ENCODE measurements at places on chromosomes 7 and 10.

DNA sequence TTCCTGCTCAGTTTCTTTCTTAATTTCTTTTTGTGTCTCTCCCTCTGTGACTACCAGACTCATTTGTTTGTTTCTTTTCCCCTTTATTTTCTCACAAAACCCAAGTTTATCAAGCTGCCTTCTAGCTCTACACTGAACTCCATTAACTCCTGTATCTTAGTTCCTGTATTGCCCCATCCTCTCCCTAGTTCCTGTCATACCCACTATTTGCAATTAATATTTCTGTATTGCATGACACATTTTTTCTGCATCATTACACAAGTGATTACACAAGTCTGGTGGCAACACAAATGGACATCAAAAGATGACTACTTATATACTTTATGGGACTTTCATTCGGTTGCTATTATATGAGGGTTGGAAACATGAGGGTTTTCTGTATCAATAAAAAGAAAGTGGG lies 26.9 kb upstream of the OR9A4 start:
- ATAC-seq: no peak

DNA sequence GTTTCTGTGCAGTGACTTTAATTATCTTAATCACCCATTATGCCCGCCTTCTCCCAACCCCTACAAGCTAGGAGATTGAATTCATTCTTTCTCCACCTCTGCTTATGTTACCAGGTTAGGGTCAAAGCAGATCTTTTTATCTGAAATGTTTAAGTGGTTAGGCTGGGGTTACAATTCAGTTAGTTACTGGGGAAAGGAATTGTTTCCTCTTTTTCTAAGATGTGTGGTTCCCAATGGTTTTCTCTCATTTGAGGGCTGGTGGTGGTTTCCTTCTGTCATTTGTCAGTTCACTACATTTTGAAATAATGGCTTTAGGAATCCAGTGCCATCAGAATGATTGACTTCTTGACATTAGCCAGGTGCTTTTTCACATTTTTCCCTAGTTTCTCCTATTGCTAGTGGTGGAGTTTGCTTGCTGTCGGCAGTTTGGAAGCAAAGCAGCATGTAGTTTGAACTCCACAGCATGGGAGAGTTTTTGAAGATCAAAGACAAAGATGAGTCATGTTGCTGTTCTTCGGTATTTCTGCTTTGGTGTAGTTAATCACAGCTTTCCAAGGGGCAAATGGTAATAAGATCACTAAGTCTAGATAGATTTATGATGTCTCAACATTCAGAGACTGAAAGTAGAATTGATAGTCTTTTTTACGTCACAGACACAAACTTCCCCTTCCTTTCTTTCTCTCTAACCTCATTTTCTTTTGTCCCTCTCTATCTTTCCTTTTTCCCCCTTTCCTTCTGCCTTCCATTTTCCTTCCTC lies 168.2 kb downstream of the SND1 start:
- ATAC-seq: peak; percentile 82

GRCh38 chr10:11331726-11332125 lies 279.7 kb downstream of the USP6NL start:
- ATAC-seq: no peak

- ATAC-seq: peak; percentile 12
Measured at GRCh38 chr10:12048547-12048946, 5.9 kb upstream of the UPF2 start.

GRCh38 chr7:157479326-157479725 lies 142.5 kb downstream of the DNAJB6 start:
- no peak for ATAC-seq

- peak; percentile 22 for ATAC-seq
Measured at GRCh38 chr10:62817766-62818425, 1.7 kb upstream of the EGR2 start.

DNA sequence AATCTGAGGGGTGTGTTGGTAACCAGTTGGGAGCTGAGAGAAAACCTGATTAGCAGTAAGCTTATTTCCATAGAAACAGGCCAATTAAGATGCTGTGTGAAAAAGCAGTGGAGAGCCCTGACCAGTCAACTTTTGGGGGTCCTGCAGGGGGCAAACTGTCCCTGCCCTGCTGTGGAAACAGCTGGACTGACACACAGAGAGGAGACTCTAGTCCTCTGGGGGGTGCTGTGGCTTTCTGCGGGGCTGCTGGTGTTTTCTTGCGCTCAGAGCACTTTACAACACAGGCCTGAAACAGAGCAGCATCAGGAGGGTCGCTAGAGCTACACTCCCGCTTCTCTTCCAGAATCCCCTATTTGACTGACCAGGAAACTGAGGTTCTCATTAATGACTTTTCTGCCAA lies 546.9 kb upstream of the GALNT17 start:
- no peak for ATAC-seq

DNA sequence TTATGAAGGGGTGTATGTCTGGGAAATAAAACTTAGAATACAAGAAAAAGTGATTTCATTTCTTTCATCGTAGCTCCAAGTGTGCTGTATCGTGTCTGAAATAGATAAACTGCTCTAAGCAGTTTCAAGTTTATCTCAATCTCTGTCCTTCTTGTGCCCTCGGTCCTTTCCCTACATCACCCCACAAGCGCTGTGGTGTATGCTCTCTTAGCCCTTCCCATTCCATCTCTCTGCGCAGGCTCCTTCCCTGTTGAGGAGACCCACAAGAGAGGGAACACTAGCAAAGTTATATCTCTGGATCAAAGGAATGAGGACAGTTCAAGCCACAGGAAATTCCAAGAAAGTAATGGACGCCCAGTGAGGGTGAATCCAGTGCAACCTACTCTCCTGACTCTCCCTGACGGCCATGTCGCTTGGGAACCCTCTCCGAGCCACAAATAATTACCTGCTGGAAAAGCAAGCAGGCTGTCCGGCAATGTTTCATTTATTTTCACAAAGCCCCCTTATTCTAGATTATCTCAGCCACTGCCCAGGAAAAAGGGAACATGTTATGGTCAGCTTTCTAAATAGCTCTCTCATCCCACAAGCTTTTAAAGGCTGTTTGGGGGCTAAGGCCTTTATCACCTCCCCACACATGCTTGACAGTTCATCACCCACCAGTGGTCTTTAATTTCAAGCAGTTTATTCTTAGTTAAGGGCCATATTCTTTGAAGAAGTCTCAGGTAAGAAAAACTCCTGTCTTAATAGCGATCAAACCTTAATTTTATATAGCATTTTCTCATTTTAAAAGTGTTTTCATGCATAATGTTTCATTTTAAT lies 34.8 kb downstream of the LRRC4 start:
- no peak for ATAC-seq

- no peak for ATAC-seq
Measured at GRCh38 chr10:71319800-71320392, 837 bp downstream of the SLC29A3 start.

DNA sequence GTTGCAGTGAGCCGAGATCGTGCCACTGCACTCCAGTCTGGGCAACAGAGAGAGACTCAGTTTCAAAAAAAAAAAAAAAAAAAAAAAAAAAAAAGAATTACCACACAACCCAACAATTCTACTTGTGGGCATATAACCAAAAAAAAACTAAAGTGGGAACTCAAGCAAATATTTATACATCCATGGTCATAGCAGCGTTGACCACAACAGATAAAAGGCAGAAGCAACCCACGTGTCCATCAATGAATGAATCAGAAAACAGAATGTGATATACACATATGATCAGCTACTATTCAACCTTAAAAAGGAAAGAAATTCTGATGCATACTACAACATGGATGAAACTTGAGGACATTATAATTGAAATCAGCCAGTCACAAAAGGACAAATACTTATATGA lies 179.3 kb upstream of the NEBL start:
- no peak for ATAC-seq

DNA sequence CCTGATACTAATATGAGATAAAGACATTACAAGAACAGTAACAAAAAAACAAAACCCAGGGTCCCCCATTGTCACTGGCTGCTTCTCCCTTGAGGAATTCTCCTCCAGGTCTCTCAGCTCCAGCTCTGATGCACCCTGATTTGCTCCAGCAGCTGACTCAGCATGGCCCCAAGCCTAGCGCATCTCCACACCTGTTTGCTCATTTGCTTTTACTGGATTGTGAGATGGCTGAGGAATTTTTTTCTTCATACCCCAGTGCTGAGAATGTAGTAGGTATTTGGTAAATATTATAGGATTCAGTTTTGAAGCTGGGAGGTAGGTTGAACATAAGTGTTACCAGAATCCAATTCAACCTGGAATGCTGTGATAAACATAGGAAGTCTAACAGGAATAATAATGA lies 171.9 kb downstream of the PKD1L1 start:
- no peak for ATAC-seq
